LoVo (cell line): ENCODE measurements at places on chromosomes 16 and 17.

GRCh38 chr17:14514973-14515372 is 214.1 kb downstream of the HS3ST3B1 start:
- DNase-seq, result no peak

DNA sequence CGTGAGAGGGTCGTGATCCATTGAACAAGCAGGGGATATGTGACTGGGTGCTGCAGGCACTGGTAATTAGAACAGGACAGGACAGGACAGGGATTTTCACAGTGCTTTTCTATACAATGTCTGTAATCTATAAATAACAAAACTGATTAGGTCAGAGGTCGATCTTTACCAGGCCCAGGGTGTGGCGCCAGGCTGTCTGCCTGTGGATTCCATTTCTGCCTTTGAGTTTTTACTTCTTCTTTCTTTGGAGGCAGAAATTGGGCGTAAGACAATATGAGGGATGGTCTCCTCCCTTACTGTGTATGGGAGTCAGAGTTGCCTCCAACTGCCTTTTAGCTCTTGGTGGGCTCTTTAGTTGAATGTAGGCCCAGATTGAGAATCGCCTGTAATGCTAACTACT is 1.5 kb upstream of the ZNF764 start:
- DNase-seq, result no peak

GRCh38 chr17:80884811-80885210 is 106.8 kb upstream of the CHMP6 start:
- no peak for DNase-seq

DNA sequence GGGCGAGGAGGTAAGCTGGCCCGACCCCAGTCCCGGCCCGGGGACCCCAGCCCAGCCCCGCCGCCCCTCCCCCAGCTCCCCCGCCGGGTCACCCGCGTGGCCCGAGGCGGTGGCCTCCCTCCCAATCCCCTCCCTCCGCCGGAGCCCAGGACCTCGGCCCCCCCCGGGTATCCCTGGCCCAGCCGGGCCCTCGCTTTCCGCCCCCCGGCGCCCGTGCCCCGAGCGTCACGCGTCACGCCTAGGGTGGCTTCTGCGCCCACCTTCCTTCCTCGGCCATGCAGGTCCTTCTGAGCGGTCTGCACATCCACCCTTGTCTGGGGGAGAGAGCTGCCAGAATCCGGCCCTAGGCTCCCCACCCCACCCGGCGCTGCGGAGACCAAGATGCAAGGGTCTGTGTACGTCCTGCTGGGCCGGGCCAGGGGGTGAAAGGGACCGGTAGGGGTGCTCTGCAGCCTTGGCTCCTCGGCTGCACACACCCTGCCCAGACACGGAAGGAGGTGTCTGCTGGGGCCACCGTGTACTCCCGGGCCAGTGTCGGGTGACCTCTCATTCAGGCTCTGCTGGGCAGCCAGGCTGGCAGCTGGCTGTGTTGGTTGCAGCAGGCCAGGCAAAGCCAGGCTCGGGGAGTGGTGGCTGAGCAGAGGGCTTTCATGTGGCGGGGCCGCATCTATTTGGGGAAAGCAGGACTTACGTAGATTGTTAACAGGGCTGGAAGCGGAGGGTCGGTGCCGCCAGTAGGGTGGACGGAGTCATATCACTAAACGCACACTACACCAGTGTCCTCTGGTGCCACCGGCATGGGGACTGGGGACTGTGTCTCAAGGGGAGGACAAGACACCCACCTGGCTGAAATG is 754 bp downstream of the RAB11FIP4 start:
- no peak for DNase-seq

GRCh38 chr16:69036399-69037091 is 68.9 kb upstream of the HAS3 start:
- DNase-seq, result no peak
